ENCODE measurements at places on chromosomes 2 and 18.

- DNase-seq, result no peak
Measured at GRCh38 chr18:74796211-74796610, 198.5 kb downstream of the ZNF407 start.

- no peak for DNase-seq
Measured at GRCh38 chr18:10368456-10369453, 85.7 kb upstream of the APCDD1 start.

- DNase-seq, result peak; percentile 70
Measured at GRCh38 chr18:111306-112014, 46.9 kb upstream of the USP14 start.

DNA sequence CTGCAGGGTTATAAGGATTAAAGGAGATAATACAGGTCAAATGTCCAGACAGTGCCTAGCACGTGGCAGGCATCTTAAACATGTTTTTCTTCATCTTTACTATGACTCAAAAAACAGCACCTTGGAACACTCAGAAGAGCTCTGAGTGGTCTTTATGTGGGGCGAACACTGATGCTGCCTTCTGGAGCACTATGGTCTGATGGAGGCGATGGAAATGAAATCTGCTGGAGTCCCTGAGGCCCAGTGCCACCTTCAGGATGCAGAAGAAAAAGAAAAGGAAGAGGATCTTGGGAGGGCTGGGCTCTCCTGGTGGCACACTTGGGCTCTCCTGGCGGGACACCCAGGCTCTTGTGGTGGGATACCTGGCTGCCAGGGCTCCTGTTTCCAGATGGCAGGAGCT is 171.8 kb downstream of the EIPR1 start:
- no peak for DNase-seq

DNA sequence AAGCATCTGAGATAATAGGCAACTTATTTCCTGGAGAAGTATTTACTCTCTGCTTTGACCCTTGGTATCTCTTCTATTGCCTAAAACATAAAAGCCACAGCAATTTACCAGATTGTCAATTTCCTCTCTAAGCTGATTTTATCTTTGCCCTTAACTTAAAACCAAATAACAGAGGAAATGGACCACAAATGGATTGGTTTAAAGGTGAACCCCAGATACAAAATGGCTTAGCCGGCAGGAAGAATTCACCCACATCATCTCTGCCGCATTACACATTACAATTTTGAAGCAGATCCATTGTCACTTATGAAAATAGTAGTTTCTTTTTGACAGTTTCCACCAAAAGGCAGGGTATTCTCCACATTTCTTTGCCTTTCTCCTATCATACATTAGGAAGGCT is 585.8 kb upstream of the CHAC2 start:
- no peak for DNase-seq

DNA sequence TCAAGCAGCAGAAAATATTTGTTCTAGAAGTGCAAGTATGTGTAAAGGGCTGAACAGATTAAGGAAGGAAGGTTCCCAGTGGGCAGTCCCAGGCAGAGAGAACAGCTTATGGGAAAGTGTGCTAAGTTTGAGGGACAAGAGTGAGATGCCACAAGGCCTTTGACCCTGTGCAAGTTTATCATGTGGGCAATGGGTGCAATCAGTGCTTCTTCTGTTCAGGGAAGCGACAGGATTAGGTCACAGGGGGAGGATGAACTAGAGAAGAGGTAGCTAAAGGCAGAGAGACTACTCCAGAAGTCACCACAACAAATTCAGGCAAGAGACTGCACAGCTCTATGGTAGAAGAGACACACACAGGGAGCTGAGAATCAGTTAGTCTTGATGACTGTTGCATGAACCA is 44.3 kb downstream of the LPIN2 start:
- no peak for DNase-seq

- no peak for DNase-seq
Measured at GRCh38 chr2:84800194-84800805, 80.6 kb downstream of the TRABD2A start.

- no peak for DNase-seq
Measured at GRCh38 chr2:233082931-233083755, 23.0 kb downstream of the INPP5D start.

GRCh38 chr2:14628901-14629300 is 3.6 kb upstream of the LRATD1 start:
- no peak for DNase-seq
